Stimulated activated CD8-positive, alpha-beta memory T cell treated with anti-CD3 and anti-CD28 coated beads, Interleukin-2, amount 100 ng/mL, for 1 hour (primary cell): ENCODE measurements at places on chromosomes 4 and X.

DNA sequence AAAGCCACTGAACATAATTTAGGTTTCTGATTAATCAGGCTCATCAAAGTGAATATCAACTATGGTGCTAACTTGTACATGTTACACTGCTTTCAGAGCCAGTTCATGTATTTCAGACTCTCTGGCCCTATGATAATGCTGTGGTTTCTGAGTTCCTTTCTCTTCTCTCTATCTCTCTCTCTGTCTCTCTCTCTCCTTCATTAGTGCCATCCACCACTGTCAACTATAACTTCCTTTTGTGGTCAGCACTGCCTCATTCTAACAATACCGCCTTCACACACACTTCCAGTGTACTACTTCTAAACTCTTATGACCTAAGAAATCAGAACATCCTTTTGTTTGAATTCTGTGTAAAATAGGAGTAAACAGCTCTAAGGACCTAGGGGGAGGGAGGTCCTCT is 907.1 kb downstream of the RPA4 start:
- DNase-seq = no peak

DNA sequence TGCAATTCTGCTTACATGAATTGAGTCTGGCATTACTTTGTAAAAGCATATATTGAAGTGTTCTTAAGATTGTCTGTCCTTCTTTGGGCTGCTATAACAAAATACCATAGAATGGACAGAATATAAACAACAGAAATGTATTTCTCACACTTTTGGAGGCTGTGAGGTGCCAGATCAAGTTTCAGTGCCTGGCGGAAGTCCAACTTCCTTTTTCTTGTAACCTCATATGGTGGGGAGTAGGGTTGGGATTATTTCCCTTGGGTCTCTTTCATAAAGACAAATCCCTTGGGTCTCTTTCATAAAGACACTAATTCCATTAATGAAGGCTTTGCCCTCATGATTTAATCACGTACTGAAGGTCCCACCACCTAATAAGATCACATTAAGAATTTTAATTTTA is 199.3 kb upstream of the GRID2 start:
- no peak for DNase-seq

GRCh38 chr4:78721747-78722146 is 54.4 kb upstream of the BMP2K start:
- no peak for DNase-seq

GRCh38 chr4:58665649-58666048 is 1555.5 kb upstream of the IGFBP7 start:
- no peak for DNase-seq

DNA sequence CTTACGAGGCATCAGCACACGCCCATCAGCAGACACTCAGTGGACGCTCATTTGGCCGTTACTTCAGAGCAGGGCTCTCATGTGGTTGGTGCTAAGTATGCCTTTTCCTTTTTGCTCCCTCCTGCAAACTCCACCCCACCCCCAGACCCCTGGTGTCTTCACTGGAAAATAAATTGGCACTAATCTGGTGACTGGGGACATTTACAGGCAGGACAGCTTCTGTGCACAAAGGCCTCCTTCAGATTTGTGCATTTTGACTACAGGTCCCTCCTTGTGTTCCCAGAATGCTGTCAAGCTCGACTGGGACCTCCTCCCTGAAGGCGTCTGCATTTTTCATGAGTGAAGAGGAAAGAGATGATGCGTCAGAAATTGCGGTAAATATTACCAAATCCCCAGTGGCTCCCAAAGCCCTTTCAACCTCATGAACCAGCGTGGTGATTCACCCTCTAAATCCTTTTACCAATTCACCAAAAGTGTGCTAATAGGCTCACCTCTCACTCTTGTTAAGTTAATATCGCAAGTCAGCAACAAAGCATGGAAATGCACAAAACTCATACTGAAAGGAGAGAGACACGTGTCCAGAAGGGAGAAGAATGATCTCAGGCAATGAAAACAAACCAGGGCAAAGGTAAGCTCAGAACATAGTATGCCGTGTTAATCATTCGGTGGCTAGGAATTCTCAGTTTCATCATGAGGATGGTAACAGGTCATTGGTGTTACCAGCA is 119.0 kb downstream of the NKX6-1 start:
- DNase-seq = no peak

- no peak for DNase-seq
These were observed 39.2 kb downstream of the POLA1 start for GRCh38 chrX:24732766-24733500.

GRCh38 chr4:112901962-112902411 is 147.5 kb upstream of the ANK2 start:
- DNase-seq = no peak

DNA sequence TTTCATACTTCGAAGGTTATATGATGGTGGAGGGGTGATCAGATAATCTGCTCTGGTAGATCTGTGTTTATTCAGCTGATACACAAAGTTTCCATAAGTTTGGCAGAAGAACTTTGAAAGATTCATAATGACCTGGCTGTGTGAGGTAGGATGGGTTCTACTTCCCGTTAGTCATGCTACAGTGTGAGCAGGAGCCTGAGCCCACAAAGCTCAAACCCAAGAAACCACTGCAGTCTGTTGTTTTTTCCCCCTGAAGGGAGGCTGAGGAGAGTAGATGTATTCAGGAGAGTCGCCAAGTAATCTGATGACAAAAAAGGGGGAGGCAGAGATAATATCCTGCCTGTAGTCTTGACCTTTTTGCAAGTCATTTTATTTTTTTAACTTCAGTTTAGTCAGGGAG is 52.8 kb upstream of the PPP3CA start:
- DNase-seq = no peak

GRCh38 chr4:61243962-61244361 is 43.8 kb downstream of the ADGRL3 start:
- no peak for DNase-seq

- no peak for DNase-seq
These were observed 332.7 kb upstream of the IGFBP7 start for GRCh38 chr4:57442831-57443291.

DNA sequence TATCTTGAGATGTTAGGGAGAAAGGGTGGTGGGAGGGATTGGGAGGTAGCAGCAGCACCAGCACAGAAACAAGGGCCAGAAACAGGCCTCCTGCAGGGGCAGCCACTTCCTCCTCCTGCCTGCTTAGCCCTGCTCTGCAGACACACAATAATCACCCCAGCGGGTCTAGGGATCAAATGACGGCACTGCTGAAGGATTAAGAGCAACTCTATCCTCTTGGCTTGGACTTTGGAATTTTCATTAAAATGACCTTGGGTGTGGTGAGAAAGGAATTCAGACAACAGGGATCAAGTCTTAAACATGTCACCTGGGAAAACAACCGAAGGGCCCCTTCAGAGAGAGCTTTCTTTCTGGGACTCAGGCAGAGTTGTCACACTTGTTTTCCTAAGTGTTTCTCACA is 353.4 kb downstream of the SPRY1 start:
- no peak for DNase-seq

- no peak for DNase-seq
These were observed 30.8 kb downstream of the NOP14 start for GRCh38 chr4:2932321-2932950.

GRCh38 chr4:3492741-3493719 is 29.9 kb downstream of the DOK7 start:
- DNase-seq = no peak

DNA sequence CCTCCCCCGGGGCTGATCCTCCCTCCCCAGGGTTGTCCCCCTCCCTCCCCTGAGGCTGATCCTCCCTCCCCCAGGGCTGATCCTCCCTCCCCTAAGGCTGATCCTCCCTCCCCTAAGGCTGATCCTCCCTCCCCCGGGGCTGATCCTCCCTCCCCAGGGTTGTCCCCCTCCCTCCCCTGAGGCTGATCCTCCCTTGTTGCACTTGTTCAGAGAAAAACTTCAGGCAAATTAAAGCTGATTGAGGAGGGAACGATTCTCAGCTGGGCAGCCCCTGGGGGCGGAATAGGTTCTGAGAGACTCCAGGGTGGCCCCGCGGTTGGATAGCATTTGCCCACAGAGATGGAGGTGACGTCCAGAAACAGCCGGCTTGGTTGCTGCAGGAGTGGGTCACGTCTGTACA is 110.7 kb upstream of the ADRA2C start:
- no peak for DNase-seq

- no peak for DNase-seq
These were observed 189.2 kb downstream of the SHROOM3 start for GRCh38 chr4:76624241-76624681.

DNA sequence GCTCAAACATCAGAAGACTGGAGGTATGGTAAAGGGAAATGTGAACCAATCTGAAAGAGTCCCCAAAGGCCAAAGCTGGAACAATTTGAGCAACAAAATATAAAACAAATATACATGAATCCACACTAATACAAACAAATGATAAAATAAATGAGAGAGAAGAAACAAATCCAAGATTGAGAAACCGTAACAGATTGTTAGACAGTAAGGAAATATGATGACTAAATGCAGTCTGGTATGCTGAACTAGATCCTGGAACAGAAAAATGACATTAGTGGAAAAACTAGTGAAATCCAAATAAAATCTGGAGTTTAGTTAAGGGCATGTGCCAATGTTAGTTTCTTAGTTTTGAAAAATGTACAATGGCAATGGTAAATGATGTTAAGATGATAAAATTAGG is 15.9 kb downstream of the PPA2 start:
- DNase-seq = no peak
